NCI-H187 treated with DMSO at 0.1 percent for 48 hours (cell line): ENCODE measurements at places on chromosomes 3 and 15.

DNA sequence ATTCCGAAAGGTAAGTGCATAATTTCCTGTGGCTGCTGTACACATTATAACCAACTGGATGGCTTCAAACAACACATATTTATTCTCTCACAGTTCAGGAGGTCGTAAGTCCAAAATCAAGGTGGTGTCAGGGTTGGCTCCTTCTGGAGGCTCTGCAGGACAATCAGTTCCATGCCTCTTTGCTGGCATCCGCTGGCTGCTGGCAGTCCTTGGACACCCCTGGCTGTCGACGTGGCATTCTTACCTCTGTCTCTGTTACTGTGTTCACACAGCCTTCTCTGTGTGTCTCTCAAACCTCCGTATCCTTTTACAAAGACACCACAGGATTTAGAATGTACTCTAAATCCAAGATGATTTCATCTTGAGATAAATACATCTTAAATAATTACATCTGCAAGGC is 398.8 kb upstream of the ATP10A start:
- no peak for DNase-seq

GRCh38 chr3:129059311-129059958 is 1.1 kb upstream of the GP9 start:
- DNase-seq, result no peak

DNA sequence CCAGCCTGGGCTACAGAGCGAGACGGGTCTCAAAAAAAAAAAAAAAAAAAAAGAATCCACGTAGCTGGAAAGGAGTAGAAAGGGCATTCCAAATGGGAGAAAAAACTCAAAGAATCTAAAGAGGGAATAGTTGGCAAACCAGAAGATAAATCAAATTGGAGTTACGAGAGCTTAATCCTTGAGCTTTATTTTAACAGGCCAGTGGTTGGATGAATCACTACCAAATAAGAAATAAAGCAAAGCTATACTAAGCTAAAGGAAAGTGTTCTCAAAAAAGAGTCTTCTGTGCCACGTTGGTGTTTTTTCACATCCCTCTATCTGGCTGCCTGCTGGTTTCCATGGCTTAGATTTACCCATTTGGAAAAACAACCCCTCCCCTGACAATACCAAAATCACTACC is 14.0 kb downstream of the VGLL4 start:
- no peak for DNase-seq

GRCh38 chr3:20041197-20041780 is 1.0 kb downstream of the KAT2B start:
- DNase-seq, result no peak

GRCh38 chr15:95995375-95996168 is 334.9 kb upstream of the NR2F2 start:
- no peak for DNase-seq

GRCh38 chr15:57296473-57297162 is 79.7 kb upstream of the CGNL1 start:
- DNase-seq, result no peak

- DNase-seq, result no peak
Observed at GRCh38 chr3:135887220-135887619, 78.3 kb upstream of the PPP2R3A start.

- no peak for DNase-seq
Observed at GRCh38 chr3:39135170-39135805, 18.1 kb downstream of the CSRNP1 start.

GRCh38 chr3:45227946-45228345 is 1.9 kb upstream of the TMEM158 start:
- DNase-seq, result no peak

DNA sequence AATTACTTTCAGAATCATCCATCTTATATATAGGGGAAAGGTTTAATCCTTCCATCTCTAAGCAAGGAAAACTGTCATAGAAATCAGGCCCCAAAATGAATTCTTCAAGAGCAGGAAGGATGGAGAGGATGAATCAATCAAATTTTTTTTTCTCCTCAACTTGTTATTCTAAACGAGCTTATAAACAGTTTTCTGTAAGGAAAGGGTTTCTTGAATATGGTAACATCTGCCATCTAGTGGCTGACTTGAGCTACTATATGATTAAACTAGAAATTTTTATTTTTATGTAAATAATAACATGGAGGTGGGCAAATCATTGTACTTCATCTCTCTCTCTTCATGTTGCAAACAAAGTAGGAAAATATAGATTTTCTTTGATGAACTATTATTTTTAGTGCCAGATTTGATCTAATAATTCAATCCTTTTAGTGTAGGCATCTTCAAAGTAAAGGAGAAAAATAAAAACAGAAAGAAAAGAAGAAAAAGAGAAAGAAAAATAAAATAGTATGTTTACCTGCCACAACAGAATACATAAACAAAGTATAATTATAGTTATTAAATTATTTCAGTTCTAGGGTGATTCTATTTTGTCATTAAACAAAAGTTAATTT is 146.6 kb downstream of the SERPINI1 start:
- DNase-seq, result no peak

DNA sequence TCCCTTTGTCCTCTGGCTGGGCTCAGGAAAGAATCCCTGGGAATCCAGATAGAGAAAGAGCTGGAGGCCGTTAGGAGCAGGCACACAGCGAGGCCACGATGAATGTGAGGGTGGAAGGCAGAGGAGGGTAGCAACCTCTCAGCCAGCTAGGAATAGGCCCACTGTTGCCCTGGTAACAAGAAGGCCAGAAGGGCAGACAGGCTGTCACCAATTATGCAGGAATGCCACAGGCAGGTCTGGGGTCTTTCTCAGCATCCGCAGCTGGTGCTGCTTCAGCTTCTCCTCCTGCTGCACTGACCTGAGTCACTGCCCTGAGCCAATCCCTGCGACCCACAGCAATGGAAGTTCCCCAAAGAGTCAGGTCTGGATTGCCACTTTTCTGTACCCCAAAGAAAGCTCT is 62.8 kb upstream of the C3orf80 start:
- DNase-seq, result no peak

- no peak for DNase-seq
Observed at GRCh38 chr3:14162178-14162577, 16.2 kb downstream of the XPC start.

DNA sequence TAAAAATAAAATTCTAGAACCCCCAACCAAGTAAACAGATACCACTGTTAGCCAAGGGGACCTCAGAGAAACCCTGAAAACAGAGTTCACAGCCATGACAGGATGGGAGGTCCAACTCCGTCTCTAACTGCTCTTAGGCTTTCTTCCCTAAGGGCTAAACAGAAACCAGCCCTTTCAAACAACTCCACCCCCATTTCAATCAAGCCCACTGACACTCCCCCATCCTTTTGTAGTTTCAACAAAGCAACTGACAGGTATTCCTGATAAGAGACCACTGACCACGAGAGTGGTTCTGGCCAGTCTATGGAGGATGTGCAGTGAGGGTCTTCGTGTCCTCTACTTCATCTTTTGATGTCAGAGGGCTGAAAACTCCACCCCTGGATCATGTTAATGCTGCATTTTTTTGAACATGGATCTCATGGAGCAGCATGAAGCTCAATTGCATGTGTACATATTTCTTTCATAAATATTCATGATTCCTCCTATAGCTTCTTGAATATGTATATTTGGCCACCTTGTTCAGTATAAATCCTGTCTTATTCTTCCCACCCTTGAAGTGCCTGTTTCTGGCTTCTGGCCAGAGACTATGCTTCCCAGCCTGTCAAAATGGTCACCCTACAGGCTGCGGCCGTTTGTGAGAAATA is 222.6 kb downstream of the OSBPL10 start:
- no peak for DNase-seq

GRCh38 chr15:27805261-27806220 is 293.6 kb downstream of the OCA2 start:
- DNase-seq, result no peak

DNA sequence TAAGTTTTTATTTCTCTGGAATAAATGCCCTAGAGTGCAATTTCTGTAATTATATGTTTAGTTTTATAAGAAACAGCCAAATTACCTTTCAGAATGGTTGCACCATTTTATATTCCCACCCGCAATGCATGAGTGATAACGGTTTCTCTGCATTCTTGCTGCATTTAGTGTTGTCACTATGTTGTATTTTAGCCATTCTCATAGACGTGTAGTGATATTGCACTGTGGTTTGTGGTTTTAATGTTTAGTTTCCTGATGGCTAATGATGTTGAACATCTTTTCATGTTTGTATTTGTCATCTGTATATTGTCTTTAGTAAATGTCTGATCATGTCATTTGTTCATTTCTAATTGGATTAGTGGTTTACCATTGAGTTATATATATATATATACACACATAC is 73.0 kb upstream of the GOLIM4 start:
- no peak for DNase-seq

- DNase-seq, result no peak
Observed at GRCh38 chr15:59741274-59741906, 52.3 kb upstream of the BNIP2 start.

DNA sequence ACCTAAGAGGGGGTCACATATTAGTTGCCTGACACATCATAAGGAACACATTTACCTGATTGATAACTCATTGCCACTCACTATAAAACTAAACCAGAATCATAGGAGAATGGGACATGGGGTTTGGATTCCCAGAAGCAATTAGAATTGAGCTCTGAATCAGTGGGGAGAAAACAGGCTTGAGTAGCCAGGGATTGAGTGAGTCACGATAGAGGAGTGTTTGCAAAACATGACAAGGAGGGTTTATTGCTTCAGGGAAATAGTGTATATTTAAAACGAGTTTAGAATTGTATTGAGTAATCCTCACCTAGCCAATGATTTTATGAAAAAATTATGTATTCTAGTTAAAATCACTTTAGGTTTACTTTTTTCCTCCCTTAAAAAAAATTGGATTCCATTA is 101.1 kb upstream of the THRB start:
- DNase-seq, result no peak

DNA sequence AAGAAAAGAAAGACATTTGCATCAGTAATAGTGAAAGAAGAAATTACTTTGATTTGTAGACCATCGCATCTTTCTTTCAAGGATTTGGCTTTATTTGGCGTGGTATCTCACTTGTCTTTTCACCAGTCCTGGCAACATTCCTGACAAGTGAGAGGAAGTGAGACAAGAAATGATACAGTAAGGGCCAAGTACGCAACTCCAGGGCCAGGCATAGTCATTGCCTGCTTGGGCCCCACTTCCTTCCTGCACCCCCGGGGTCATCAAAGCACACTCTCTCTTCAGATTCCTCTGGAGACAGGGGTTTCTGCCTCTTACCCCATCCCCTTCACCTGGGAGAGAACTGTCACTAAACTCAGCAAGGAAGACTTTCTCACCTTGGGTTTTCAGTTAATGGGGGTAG is 55.1 kb downstream of the CD47 start:
- no peak for DNase-seq

GRCh38 chr15:89211678-89212170 is 9.7 kb downstream of the RLBP1 start:
- DNase-seq, result no peak

GRCh38 chr3:96416549-96417255 is 397.7 kb upstream of the EPHA6 start:
- no peak for DNase-seq

DNA sequence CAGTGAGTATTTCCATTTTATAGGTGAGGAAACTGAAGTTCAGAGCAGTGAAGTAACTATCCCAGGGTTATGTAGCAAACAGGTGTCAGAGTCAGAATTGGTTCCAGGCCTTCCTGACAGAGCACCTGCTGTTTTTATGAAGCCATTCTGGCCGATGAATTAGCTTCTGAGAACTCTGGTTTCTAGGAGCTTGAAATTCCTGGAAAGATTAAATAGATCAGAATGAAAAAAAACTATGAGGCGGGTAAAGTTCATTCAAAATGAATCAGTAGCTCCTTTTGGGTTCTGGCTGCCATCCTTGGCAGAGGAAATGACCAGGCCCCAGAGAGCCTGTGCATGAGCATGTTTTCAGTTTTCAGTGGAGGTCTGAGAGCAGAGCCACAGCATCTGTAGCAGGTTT is 59.3 kb upstream of the CFAP161 start:
- DNase-seq, result no peak
